ENCODE measurements at places on chromosomes 12 and 14.

DNA sequence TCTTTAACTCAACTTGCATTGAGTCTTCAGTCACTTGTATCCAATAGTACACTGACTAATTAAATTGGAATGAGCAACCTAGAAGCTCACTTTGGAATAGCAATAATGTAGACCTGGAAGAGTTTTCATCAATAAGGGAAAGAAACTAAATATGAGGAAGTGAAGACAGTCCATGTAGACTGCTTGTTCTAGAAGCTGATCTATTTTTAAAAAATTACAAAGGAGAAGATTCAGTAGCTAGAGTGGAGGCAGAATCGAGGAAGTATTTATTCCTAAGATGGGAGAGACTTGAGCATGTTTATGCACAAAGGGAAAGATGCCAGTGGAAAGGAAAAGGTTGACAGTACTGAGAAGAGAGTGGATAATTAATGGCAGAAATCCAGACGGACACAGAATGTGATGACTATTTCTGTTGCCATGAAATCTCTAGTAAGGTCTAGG lies 156.3 kb upstream of the PDE3A start:
- DNase-seq, result no peak

DNA sequence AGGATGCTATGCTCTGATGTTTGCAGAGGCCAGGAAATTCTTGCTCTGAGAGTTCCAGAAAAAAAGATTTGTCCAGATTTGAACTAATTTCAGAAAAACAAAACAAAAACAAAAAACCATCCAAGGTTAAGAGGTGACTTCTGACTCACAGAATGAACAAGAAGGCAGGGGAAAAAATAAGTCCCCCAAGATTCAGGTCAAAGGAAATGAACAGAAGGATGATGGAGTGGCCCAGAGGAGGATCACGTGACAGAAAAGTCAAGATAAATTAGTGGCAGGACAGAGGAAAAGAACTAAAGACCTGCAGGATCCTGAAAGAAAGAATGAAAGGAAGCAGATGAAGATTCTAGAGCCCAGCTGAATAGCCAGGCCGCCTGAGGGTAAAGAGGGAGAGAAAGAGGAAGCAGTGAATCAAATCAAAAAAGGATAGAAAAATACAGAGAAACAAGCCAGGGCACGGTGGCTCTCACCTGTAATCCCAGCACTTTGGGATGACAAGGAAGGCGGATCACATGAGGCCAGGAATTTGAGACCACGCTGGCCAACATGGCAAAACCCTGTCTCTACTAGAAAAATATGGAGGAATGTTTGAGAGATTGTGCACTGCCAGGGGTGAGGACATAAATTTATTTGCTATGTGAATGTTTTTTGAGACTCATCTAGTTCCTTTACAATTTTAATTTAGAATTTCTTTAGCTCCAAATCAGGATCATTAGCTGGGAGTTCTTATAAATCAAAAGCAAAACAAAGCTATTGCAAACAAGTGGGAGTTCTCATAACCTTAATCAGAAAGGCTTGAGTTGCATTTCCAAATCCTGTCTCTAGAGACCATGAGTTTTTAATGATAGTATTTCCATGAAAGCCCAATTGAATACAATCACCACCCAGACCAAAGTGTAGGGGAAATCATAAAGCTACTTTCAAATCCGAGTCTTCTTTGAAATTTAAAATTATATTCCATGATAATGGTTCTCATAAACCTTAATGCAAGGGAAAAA lies 217.1 kb upstream of the PLEKHG7 start:
- no peak for DNase-seq

DNA sequence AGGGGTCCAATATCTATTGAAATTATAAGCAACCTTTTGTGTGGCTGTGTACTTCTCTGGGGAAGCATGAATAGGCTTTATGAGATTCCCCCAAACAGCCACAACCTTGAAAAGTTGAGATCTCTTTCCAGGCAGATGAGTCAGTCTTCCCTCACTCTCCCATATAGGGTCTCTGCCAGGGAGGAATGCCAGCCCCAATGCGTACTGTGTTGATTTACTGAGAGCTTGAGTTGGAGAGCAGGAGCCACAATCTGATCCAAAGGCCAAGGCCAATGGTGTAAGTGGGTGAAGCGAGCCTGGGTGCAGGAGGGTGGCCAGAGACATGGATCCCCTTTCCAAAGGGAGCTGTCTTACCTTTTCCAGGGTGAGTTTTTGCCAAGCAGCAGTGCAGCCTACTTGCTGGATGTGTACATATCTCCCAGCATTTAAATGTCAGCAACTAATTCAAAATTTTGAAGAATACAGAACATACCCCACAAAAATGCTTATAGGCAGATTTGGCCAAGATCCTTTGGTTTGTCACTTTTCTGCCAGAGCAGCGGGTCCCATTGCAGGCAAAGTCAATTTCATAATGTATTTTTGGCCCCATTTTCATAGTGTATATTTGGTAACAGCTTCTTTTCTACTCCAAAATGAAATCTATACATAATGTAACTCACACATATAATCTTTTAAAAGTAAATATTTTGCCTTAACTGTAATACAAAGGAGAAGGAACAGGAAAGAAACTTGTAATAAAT lies 88.2 kb downstream of the TBC1D30 start:
- no peak for DNase-seq

DNA sequence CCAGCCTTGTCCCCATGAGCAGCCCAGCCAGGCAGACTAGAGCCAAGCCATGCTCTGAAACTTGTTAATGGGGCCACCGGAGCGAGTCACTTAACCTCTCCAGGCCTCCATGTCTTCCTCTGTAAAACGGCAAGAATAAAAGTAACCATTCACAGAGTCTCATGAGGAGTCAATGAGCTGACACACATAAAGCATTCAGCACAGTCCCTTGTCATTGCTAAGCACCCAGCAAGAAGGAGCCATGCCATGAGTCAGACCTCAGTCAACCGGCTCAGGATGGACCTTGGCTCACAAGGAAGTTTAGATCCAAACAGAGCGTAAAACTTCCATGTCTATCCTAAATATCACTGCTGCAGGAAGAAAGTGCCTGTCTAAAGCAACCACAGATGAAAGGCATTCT lies 10.6 kb downstream of the FICD start:
- no peak for DNase-seq

GRCh38 chr12:104220931-104221330 lies 5.4 kb downstream of the TXNRD1 start:
- DNase-seq, result no peak

DNA sequence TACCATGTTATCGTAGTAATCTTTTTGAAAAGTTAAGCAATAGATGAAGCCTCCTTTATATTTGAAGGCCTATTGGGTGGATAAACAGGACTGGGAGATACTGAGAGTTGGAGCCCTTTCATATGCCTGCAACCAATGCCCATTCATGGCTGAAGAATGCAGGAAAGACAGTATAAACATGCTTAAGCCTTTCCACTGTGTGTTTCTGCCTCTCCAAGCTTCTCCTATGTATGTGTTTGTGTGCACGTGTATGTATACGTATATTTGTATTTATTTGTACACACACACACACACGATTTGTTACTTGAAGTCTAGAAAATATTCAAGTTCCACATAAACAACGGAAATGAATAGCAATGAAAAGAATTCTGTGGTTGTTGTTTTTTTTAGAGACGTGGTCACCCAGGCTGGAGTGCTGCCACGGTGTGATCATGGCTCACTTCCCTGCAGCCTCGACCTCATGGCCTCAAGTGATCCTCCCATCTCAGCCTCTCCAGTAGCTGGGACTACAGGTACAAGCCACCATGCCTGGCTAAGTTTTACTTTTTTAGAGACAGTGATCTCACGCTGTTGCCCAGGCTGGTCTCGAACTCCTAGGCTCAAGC lies 1453.5 kb downstream of the AACS start:
- DNase-seq, result no peak

GRCh38 chr14:26191123-26191522 lies 406.7 kb downstream of the NOVA1 start:
- no peak for DNase-seq

- no peak for DNase-seq
These were observed 191.6 kb upstream of the TMEM132C start for GRCh38 chr12:128075332-128075731.

- DNase-seq, result no peak
These were observed 321.6 kb upstream of the SFSWAP start for GRCh38 chr12:131389054-131390013.

All from CD4-positive, CD25-positive, alpha-beta regulatory T cell (primary cell).